ENCODE measurements at places on chromosomes 12 and 14.

GRCh38 chr12:19129122-19129485, 429 bp upstream of the PLEKHA5 start:
- DNase-seq, result no peak

- DNase-seq, result no peak
Observed at GRCh38 chr14:31854508-31855075, 222.5 kb upstream of the ARHGAP5 start.

DNA sequence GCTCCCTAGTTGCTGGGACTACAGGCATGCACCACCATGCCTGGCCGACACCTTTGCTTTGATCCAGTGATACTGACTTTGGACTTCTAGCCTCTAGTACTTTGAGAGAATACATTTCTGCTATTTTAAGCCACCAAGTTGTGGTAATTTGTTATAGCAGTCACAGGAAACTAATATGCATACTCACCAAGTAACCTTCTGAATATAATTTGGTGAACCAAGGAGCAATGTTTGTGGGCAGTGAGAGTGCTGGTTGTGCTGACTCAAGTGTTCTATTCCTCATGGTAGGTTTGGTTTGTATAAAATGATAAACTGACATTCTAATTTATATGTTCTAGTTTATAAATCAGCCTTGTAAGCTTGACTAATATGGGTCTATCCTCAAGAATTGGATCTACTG, 42.4 kb upstream of the MMP19 start:
- no peak for DNase-seq

- DNase-seq, result no peak
Observed at GRCh38 chr14:47020500-47020899, 368.9 kb upstream of the RPL10L start.

DNA sequence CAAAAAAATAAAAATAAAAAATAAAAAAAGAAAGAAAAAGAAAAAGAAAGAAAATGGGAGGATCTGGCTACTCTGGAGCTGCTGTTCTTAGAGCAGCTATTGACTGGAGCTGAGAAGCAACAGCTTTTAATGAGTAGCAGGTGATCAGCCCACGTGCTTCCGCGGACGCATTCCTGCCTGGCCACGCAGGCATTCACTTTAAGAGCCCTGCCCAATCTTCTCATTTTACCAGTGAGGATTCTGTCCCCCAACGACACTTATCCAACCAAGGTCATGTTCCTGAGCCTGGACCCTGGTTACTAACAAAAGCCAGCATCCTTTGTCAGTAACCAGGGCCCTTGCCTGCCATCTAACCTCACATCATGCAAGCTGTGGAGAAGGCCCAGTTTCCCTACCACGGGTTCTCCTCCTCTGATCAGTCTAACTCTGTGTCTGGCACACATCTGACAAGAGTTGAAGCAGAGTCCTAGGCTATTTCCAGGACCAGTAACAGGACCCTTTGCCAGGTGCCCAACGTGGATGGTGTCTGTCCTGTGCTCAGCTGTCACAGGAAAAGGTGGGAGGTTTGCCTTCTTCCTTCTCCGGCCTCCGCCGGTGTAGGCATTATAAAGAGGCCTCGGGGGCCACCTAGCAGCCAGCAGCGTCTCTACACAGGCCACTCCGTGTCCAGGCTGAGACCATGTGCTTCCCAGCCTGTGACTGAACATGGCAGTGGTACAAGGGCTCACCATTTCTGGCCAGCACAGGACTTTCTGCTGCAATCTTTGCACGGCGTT, 60.9 kb upstream of the GPATCH2L start:
- peak; percentile 9 for DNase-seq

All from amygdala (tissue), 56 donors.